ENCODE measurements at places on chromosomes 3 and 15.
A peak's percentile ranks its signal among the peaks of the same experiment; 100 is the strongest.

- no peak for DNase-seq
These were observed 41.3 kb upstream of the ETV5 start for GRCh38 chr3:186150041-186150830.

DNA sequence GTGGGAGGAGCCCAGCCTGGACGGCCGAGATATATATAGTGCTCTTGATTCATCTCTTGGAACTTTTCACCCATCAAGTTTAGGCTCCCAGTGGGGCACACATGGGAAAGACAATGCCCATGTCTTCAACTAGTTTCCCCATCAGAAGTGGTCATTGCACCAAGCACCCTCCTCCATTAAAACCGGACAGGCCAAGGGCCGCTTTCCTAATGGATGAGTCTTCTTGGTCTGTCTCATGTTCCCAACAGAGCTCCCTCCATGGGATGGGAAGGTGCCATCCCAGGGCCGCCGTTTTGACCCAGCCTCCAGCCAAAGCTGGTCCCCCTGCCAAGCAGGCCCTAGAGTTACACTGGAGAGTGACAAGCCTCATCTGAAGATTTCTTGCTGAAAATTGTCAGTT is 34.7 kb upstream of the UBE2Q2 start:
- DNase-seq, result no peak

GRCh38 chr3:159922193-159922840 is 66.3 kb upstream of the IL12A start:
- no peak for DNase-seq

- no peak for DNase-seq
These were observed 96.8 kb downstream of the GABRB3 start for GRCh38 chr15:26676115-26676514.

GRCh38 chr15:63243776-63244175 is 33.6 kb upstream of the APH1B start:
- no peak for DNase-seq

DNA sequence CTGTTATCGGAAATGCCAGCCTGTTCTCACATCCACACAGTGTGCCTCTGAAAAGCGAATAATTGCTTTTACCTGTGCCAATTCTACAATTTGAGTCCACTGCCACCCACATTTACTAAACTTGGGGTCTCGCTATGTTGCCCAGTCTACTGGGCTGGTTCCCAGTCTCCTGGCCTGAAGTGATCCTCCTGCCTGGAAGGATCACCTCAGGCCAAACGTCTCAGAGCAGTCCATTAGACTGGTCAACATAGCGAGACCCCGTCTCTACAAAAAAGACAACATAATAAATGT is 827 bp upstream of the INO80 start:
- DNase-seq, result peak; percentile 41

DNA sequence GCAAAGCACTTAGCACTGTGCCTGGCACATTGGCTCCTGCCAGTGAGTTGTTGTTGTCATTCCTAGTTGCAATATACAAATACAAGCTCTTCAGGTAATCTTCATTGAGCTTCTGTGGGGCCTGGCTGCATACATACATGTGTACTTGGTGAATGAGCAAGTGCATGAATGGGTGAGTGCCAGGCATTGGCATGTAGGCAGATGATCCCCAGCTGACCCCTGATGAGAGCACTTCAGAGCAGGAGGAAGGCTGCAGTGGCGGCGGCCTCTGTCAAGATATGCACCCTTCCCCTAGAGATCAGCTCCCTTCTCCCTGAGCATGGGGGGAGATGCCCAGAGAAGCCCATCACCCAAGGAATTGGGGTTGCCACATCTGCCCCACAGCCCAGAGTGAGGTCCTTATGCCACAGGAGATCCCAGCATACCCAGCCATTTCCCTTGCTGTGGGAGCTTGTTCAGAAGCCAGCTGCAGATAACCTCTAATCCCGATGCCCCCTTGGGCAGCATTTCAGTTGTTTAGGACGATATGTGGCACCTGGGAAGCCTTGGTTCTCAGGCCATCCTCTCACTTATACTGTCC is 8.8 kb downstream of the CACNA2D3 start:
- DNase-seq, result no peak

- DNase-seq, result no peak
These were observed 268.6 kb upstream of the NR2E3 start for GRCh38 chr15:71541746-71542145.

DNA sequence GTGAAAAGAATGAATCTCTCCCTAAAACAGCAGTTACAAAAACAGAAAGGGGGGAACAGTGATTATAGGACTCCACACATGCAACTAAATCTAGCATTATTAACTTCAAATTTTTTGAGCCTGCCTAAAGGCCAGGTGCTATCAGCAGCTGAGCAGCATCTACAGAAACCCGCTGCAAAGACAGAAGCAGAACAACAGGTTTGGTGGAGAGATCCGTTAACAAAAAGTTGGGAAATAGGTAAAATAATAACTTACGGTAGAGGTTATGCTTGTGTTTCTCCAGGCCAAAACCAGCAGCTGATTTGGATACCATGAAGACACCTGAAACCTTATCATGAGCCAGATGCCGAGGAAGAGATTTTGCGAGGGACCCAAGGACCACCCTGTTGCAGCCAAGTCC is 201.6 kb upstream of the UBE3A start:
- DNase-seq, result no peak

- DNase-seq, result no peak
These were observed 23.1 kb downstream of the PHLDB2 start for GRCh38 chr3:111882194-111882593.

DNA sequence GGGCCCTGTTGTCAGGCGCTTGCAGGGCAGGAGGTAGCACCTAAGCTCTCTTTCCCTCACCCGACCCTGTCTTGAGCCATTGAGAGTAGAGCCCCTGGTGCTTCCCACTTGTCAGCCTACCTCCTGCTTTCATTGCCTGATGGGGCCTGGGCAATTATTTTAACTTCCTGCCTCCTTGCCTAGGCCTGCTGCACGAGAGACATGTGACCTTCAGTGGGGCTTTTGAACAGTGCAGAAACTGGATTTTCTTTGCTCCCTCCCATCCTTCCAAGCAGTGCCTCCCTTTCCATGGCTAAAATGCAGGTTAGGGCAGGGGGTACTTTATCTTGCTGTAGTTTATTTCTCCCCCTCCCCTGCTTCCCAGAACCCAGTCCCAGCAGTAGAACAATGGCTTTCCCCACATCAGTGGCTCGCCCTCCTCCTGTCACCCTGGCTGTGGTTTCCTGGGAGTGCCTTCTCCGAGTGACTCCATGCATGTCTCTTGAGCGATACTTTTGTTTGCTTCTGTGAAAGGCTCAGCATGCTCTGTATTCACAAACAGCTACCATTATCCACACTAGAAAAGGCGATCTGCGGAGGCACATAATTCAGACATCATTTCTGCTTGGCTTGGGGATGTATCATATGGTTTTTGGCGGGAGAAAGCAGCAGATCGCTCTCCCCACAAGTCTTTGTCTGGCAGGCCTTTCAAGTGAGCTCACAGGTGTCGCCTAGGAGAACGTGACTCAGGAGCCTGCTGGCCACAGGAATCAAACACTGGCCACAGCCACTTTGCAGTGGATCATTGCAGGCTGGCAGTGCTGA is 24.1 kb downstream of the PDIA5 start:
- DNase-seq, result no peak

DNA sequence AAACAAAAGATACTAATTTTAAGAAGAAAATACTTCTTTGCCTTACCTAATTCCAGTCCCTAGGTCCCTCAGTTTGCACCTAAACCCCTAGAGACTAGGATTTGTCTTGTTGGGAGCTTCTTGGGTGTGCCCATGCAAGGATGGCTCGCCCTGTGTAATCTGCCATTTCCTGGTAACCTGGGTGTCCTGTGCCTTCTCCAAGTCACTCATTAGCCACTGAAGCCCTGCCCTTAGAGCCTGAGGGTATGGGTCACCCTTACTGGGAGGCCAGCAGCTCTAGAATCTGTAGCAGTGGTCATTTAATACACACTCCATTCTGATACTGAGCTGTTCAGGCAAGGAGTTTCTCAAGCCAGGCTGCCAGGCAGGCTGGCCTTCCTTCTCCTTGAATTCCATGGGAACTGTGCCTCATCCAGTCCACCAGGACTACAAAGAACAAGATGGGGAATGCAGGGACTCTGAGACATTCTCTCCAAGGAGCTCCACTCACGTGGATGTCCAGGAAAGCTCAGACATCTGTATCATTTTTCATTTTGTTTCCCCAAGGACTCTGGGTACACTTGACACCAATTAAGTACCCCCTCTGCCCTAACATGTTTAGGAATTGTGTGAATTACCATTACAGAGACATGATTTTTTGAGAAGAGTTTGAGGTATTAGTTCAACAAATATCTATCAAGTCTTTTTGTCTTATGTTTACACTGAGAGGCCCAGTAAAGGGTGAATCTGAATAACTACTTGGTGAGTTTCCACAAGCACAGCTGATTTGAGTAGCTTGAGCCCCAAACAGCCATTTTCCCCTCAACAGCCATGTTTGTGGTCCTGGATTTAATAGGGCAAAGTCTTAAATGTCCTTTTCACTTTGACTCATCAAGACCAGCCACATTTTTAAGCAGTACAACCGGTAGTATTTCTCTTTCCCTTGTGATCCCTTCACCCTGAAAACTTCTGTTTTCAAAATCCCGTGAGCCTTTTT is 52.6 kb downstream of the ARNT2 start:
- DNase-seq, result no peak

DNA sequence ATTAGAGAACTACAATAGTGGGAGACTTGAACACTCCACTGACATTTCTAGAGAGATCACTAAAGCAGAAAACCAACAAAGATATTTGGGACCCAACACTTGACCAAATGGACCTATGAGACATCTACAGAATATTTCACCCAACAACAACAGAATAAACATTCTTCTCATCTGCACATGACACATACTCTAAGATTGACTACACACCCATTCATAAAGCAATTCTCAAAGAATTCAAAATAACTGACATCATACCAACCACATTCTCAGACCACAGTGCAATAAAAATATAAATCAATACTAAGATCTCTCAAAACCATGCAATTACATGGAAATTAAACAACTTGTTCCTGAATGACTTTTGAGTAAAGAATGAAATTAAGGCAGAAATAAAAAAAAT is 473.7 kb downstream of the LPP start:
- DNase-seq, result no peak

- DNase-seq, result no peak
These were observed 243.8 kb upstream of the TTC14 start for GRCh38 chr3:180358179-180358578.

- no peak for DNase-seq
These were observed 44.2 kb upstream of the SKOR1 start for GRCh38 chr15:67781061-67781460.

GRCh38 chr15:80419546-80419945 is 15.4 kb downstream of the ARNT2 start:
- DNase-seq, result no peak

DNA sequence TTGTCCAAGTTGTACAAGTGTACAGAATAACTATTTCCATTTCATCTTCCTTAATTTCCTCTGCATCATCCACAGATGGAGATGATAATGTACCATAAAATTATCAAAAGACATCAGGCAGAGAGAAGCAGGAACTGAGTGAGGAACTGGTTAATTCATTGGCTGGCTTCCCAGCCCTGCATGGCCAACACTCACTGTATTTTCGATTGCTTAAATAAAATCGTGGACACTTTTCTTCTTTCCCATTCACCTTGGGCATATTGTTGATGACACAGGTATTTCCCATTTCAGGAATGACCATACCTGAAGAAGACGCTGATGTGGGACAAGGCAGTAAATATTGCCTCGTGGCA is 144.2 kb upstream of the ABHD17C start:
- DNase-seq, result no peak

- no peak for DNase-seq
These were observed 79.3 kb upstream of the OXTR start for GRCh38 chr3:8848696-8849131.

- peak; percentile 68 for DNase-seq
These were observed 561 bp downstream of the SIDT1 start for GRCh38 chr3:113532698-113533533.

DNA sequence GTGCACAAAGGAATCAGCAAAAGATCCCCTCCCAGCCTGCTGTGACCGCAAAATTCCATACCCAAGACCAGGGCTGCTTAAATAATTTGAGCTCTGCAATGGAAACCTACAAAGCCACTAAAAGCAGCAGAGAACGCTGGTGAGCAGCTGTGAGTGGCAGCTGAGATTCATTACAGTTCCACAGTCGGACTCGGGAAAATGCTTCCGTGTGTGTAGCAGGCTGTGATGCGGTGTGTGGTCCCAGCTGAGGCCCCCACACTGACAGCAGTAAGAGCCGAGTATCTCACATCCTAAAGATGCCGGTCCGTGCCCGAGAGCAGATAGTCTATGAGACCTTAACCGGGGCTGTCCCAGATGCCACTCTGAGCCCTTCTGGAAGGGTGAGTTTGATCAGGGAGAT is 37.4 kb downstream of the TM2D3 start:
- no peak for DNase-seq

GRCh38 chr3:160754371-160754854 is 1.6 kb upstream of the PPM1L start:
- DNase-seq, result peak; percentile 46

- DNase-seq, result peak; percentile 45
These were observed 461 bp downstream of the SECISBP2L start for GRCh38 chr15:49045751-49046219.

- DNase-seq, result no peak
These were observed 40.7 kb downstream of the CNOT10 start for GRCh38 chr3:32725721-32726120.

GRCh38 chr3:21100656-21101359 is 650.2 kb downstream of the ZNF385D start:
- no peak for DNase-seq

DNA sequence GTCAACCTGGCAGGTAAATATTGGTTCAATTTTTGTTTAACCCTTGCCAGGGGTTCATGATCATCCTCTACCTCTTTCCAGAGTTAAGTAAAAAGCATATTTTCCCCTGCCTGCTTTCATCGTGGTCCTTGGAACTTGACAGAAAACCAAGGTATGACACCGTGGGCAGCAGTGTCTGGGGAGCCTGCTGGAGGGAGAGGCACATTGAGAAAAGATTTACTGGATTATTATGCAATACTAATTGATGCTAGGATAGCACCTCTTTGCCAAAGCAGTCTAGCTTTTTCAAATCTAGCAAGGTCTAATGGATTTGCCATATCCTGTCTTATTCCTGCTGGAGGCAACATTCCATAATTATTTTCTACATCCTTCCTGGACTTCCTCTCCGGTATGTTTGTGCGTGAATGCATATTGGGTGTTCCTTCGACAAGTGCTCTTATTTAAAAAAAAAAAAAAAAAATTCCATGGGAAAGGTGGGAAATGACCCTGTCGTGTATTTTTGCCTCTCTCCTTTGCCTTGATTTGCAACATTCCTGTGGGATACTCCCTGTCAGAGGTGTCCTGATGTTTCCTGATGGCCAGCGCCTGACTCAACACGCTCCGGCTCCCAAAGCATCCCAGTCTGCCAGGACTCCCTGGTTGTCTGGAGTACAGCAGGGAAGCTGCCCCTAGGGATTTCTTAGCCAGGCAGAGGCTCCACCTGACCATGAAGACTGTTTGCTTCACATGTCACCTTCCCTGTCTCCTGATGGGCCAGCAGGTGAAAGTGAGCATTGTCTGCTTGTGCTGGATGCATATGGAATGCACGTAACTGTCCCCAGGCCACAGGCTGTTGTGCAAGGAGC is 6.3 kb downstream of the BHLHE40 start:
- peak; percentile 59 for DNase-seq

Data from activated CD8-positive, alpha-beta memory T cell treated with anti-CD3 and anti-CD28 coated beads, Interleukin-2, amount 10 ng/mL, durations not matched to agents 7 days and 5 days (primary cell).